ENCODE measurements at places on chromosomes 3 and 15.

- DNase-seq, result no peak
Measured at GRCh38 chr15:66133247-66133885, 120.2 kb downstream of the MEGF11 start.

DNA sequence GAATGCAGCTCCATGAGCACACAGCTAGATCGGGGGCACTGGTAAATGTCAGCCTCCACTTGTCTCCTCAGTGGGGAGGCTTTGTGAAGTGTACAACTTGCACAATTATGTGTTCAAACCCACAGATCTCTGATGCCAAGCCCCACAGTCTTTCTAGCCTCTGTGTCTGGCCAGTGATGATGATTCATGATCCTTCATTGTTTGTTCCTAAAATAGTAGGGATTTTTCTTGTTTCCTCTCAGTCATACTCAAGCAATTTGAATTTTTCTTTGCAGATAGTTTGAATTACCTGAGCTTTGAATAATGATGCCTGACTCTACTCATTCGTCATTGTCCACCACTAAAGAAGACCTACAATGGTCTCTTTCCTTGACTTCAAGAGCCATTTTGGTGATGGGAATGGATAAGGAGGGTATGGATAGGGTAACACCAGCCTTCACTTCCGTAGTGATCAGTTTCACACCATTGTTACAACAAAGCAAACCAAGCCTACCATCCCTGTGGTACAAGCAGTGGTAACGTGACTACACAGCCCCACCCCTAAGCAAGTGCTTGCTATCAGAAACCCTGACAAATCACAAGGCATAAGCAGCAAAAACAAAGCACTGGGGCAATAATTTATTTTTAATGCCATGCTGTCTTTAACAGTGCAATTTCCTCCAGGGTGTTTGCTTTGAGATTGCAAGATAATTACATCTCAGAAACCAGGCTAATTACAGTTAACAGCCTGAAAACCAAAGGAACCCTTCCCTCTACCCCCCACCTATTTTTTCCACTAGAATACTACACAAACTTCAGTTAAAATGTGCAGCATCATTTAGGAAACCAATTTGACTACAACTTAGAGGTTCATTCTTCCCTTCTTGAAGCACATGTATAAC lies 114.1 kb upstream of the PPP2R3A start:
- no peak for DNase-seq

DNA sequence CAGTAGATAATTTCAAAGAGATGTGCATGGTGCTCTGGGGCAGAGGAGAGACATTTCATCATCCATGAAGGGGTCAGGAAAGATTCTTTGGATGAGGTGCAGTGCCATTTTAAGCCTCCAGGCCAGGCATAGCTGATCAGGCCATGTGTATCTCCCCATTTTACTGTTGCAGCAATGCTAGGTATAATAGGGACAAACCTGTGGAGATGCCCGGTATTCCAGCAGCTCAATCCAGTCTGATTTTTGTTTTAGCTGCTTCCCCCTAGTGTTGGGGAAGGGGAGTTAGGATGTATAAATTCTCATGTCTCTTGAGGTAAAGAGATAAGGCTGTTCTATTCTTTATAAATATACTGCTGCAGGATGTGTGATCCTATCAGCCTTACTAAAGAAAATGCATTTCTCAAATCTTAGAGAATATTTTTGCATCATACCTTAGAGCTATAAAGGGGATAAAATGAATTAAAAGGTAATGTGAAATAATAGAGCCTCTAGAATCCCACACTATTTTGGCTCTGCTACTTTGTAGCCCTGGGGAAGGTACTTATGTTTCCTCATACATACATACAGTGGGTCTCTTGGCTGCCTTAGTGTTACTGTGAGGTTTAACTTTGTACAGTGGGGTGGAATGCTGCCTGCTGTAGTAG lies 5.2 kb downstream of the CDV3 start:
- DNase-seq, result no peak

DNA sequence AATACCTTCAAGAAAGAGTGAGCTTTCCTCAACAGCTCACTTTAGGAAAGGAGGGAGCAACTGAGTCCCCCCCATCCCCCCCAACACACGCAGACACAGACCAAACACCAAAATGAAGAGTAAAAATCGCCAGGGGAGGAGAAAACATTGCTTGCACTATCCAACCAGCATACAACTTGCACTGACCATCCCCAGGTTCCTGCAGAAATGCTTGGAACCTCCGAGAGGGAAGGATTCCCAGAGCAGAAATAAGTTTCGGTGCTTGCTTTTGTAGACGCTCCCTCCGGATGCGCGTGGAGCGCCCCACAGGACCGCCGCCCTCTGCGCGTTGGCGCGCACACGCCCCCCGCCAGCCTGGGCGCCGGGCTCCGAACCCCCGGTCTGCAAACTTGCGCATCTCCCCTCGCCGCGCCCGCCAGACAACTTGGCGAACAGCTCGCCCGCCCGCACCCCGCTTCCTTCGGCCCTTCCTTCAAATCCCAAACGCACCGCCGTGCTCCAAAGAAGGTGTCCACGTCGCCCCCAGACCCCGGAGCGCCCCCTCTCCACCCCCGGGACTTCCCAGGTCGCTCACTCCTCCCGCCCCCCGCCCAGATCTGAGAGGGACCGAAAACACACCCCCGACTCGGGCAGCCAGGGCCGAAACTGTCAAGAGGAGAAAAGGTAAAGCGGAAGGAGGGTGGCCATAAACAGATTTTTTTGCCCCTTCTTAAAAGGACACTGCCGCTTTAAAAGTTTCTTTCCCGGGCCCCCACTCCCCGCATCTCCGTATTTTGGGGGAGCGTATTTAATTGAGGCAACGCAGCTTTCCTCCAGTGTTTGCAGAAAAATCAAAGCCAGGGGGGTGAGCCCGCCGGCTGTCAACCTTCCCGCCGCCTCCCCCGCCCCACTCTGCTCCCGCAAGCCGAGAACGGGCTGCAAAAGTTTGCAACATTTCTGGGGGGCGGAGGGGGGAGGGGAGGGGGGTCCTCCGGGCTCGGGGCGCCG lies 859 bp downstream of the RORA start:
- no peak for DNase-seq

DNA sequence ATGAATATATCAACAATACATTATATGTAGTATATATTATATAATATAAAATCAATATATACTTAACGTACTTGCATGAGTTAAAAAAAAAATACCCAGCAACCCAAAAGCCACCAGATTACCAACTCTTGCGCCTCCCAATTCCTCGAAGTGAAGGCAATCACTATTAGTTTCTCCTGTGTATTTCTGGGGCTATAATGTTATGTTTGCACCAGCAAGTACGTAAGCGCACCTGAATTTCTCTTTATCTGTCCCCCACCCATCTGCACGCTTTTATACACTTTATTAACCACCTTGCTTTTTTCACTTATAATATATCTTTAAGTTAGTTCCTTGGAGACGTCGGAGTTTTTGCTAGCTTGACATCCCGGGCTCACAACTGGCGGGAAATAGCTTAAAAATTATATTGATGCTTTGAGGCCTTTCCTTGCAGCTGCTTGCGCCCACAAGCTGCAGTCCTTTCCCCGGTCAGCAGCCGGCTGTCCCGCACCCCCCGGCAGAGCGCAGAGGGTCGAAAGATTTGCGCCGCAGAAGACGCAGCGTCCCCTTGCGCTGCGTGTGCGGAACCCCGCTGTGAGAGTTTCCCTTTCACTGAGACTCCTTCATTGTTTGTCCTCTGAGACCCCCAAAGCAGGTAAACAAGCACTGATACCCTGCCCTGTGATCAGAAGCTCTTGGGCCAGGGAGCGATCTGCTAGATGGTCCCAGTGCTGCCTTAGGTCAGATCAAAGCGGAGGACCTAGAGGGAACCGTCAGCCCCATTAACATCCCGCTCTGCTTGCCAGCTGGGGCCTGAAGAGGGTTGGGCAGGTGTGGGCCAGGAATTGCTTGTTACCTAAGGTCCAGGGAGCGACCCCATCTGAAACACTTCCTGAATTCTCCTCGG lies 8.9 kb upstream of the EOMES start:
- DNase-seq, result no peak

DNA sequence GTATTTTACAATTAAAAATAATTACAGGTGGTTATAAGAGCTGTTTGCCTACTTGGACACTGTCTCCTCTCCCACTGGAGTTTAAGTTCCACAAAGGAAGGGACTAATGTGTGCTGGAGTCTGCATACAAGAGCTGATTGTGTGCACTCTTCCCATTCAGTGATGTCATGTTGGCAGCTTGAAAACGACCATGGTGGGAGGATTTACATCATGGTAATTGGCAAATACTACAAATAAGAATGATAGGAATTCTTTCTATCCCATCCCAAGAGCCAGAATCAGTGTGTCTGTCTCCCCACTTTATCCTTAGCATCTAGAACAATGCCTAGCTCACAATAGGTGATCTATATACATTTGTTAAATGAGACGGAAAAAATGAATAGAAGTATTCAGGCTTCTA lies 14.1 kb downstream of the ITGA11 start:
- no peak for DNase-seq

DNA sequence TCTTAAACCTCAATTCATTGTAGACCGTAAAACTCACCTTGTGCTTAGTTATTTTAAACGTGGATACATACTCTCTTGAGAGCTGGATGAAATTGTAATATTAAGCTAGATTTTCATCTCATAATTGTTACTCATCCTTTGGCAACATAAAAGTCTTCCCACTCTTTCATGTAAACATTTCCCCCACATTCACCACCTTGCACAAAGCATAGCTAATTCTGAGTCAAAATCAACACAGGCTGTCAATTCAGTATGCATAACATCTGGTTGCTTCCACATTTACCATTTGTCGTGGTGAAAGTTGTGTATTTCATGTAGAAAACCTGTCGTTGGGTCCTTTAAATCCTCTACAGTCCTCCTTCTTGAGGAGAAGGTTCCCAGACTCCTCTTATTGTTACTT lies 524.6 kb downstream of the OTOL1 start:
- DNase-seq, result no peak

DNA sequence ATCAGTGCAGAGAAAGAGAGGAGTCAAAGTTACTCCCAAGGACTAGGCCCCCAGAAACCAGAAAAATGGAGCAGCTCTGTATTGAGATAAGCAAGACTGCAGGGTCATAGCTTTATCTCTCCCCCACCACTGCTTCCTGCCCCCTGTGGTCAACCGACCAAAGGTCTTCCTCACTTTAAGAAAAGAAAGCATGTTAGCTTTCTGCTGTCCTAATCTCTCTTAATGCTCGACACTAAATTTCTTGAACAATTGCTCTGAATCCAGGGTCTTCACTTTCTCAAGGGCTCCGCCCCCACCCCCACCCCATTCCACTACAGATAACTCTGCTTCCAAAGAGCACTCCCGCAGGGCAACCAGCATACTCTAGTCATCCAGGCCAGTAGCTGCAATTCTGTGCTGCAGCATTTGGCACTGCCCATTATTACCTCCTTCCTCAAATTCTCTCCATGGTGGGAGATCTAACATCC lies 31.9 kb downstream of the TNIK start:
- no peak for DNase-seq

GRCh38 chr15:57550640-57551039 lies 41.1 kb upstream of the MYZAP start:
- no peak for DNase-seq

All from memory B cell (primary cell).